ENCODE measurements at places on chromosomes 6 and 20.

DNA sequence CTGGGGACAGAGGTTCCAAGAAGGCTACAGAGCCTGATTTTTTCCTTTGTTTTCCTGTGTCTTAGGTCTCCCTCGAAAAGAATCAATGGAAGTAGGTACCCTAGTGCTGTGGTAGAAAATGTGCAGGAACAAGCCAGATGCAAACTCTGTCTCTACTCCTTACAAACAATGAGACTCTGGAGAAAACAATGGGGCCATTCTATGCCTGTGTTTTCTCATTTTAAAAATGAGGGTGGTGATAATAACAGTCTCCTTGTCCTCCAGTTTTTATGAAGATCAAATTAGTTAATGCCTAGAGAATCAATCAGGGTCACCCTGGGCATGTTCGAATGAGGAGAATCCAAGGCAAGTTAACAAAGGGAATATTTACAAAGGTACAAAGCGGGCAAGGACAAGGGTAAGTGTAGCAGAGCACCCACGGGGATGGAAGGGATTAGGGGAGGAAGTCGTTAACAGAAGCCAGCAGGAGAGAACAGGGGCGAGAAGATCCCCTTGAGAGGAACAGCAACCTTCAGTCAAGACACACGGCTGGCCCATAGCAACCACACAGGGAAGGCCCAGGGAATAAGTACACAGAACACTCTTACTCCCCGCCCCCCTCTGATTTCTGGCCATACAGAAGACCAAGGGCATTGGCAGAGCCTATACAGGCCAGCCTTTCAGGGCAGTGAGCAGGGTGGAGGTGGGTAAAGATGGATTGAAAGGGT is 342.8 kb downstream of the PTPRT start:
- no peak for DNase-seq

DNA sequence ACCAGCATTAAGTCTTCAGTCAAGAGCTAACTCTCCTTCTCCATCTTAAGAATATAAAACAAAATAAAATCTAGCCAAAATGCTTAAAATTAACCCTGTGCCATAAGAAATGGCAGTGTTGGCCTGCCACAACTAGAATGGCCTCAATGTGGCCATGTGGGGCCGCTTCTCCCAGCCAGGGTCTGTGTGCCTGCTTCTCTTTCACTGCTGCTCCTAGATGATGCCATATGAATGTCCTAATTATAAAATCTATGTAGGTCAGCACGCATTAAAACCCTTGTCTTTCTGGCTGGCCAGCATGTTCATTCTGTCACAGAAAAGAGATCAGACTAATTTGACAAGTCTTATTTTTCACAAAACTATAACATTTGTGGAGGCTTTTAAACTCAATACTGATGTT is 102.6 kb downstream of the C6orf118 start:
- no peak for DNase-seq

DNA sequence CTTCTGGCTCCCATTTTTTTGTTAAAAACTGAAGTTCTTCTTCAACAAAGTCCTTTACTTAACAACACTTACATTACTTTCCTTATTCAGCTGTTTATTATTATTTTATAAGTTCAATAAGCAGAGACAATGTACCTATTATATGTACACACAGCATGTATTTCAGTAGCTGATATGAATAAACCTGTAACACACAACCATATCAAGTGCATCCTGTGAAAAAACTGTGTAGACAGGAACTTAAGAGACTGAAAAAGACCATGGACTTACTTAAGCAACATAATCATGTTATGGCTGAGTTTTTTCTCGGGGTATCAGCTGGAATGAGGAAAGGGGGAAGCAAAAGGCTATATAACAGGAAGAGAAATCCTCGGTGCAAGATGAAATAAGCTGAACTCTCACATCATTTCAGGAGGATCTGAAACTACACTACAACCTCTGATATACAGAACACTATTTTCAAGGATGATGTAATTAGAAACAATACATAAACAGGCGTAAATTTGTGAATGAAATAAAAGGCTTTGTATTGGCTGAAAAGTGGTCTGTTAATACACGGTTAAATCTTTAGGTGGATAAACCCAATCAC is 70.9 kb downstream of the REV3L start:
- DNase-seq, result no peak

GRCh38 chr6:151001387-151002056 is 136.0 kb downstream of the MTHFD1L start:
- no peak for DNase-seq

DNA sequence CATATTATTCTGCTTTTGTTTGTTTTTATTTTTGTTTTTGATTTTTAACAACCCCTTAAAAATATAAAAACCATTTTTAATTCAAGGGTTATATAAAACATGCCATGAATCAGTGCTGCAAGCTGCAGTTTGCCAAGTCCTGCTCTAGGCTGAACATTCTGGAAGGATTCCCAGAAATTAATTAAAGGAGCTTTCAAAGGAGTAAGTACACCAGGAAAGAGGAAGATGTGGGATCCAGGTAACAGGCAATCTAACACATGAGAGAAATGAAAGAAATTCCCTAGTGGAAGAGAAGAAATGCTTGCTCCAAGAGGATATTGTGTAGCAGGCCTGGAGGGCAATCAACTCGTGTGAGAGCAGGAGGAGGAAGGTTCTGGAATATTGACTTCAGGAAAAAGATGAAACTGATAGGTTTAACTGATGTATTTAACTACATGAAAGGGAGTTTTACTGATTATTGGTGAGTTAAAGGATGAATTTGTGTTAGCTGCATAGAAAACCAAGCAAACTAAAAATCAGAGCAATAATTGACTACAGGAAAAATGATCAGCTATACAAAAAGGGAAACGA is 146.0 kb upstream of the PHACTR1 start:
- no peak for DNase-seq

GRCh38 chr6:168968228-168968627 is 285.4 kb downstream of the THBS2 start:
- no peak for DNase-seq

- no peak for DNase-seq
Measured at GRCh38 chr6:52305948-52306767, 21.6 kb upstream of the MCM3 start.

- DNase-seq, result no peak
Measured at GRCh38 chr6:143743301-143744166, 65.8 kb downstream of the PHACTR2 start.

DNA sequence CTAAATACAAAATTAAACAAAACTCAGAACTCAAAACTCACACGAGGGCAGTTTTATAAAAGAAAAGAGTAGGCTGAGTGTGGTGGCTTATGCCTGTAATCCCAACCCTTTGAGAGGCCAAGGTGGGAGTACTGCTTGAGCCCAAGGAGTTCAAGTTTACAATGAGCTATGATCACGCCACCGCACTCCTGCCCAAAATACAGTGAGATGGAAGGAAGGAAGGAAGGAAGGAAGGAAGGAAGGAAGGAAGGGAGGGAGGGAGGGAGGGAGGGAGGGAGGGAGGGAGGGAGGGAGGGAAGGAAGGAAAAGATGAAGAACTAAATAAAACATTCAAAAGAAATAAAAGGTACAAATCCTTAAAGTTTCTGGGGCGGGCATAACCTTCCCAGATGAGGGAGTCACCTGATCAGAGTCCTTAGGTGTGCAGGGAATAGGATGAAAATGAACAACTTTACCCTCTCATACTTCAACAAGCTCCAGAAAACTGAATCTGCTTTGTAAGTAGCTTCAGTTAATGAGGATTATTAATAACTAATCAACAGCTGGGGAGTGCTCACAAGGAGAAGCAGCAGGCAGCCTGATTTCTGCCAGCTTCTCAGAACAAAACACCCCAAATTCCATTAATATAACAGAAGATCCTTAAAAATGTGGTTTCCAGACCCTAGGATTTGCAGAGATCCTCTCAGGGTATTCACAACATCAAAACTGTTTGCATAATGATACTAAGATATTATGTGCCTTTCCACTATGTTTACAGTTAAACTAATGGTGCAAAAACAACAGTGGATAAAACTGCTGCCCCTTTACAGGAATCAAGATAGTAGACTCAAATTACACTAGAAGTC is 21.8 kb downstream of the LMBRD1 start:
- no peak for DNase-seq

GRCh38 chr6:3571250-3571681 is 114.4 kb upstream of the SLC22A23 start:
- DNase-seq, result no peak

- DNase-seq, result no peak
Measured at GRCh38 chr20:32365564-32365963, 7.4 kb downstream of the ASXL1 start.

DNA sequence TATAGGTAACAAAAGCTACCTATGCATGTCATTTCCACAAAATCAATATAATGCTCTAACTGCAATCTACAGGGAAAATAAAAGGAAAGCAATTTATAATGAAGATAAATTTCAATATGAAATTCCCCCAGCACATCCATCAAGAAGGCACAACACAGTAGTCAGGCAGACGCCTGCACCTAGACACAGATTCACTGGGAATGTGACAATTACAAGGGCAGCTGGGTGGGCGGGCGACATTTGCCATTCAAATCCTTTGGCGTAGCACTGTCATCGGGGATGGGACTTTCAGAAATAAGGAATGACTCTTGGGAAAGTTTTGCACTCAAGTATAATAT is 60.4 kb downstream of the SULF2 start:
- peak; percentile 63 for DNase-seq

DNA sequence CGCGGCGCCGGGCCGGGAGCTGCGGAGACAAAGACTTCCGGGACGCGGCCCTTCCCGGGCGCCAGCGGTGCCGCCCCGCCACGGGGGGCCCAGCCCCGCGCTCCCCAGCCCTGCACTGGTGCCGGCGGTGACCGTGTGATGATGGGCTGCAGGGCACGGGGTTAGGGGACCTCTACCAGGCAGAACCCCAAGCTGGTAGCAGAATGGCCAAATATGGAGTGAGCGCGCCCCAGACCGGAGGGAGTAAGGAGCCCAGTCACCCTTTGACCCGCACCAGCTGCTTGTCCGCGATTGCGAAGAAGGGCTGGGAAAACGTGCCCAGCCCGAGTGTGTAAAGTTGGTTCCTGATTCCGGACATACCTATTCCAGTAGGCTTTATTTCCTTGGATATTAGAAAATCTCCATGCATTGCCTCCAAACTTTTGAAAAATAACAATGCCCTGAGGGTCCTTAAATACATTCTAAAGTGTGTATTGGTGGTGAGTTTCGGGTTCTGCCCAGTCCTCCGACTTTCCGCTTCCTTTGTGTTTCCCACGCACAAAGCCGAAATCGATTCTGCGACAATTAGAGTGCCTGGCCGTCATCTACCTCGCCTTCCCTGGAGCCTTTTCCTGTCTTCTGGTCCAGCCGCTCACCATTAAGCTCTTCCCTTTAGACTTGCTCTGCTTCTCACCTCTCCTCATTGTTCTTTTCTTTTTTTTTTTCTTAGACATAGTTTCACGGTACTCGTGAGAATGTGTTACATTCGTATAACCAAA is 1.1 kb downstream of the ABRACL start:
- no peak for DNase-seq

- DNase-seq, result no peak
Measured at GRCh38 chr20:51510936-51511605, 31.4 kb downstream of the NFATC2 start.

GRCh38 chr20:32535953-32536823 is 48.9 kb downstream of the NOL4L start:
- peak; percentile 94 for DNase-seq

DNA sequence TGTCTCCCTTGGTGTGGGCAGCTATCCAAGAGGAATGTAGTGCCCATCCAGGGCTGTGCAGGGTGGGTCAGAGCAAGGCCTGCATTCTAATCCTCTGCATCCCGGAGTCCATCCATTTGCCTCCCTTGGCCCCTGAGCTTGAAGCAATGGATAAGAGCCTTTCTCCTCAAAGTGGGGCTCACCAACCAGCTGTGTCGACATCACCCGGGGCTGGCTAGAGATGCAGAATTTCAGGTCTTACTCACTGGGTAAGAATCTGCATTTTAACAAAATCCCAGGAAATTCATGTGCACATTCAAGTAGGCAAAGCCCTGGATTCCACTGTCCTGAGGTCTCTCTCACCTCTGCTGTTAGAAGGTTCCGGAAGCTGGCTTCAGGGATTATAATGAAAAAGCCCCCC is 95.3 kb downstream of the MDGA1 start:
- no peak for DNase-seq

- no peak for DNase-seq
Measured at GRCh38 chr20:52888096-52888495, 84.1 kb upstream of the TSHZ2 start.

All from spleen (tissue), 13 donors.